ENCODE measurements at places on chromosomes 1 and 21. TPM values are rescaled to one million over a fixed set of nuclear protein-coding genes. Genes with fewer than 3 reads are reported as not detected.

Gene LCE2C
- total RNA-seq, result not detected

DNA sequence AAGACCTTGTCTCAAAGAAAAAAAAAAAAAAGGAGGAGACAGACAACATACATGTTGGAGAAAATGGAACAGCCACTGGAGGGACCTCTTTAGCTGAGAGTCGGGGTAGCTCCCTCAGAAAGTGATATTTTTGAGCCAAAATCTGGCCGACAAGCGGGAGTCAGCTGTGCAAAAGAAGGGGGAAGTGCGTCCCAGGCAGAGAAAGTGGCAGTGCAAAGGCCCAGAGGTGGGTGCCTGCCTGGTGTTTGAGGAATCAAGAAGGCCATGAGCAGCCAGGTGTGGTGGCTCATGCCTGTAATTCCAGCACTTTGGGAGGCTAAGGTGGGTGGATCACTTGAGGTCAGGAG lies 6.1 kb upstream of the CROCC start:
- no peak for DNase-seq

DNA sequence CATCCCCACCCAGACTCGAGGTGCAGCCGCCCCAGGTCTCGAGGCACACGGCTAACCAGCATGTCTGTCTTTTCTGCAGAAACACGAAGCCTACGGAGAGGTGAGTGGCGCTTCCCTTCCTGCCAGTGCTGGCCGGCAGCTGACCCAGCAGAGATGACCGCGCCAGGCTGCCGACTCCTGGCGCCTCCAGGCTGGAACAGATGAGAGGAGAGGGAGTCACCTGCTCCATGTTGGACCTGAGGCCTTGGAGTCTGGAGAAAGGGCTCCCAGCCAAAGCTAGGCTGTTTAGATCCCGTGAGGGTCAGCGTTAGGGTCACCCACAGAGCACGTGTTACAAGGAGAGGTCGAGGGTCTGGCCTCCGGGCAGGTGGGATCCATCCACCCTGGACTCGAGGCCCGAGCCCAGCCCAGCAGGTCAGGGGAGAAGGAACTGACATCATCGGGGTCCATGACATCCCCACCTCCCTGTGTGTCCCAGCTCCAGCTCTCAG lies 14.9 kb downstream of the COL6A2 start:
- peak; percentile 1 for DNase-seq

Gene NOTCH2NLA
- total RNA-seq, result 90.0 TPM

- no peak for DNase-seq
Measured at GRCh38 chr1:204725821-204726448, 40.4 kb upstream of the LRRN2 start.

DNA sequence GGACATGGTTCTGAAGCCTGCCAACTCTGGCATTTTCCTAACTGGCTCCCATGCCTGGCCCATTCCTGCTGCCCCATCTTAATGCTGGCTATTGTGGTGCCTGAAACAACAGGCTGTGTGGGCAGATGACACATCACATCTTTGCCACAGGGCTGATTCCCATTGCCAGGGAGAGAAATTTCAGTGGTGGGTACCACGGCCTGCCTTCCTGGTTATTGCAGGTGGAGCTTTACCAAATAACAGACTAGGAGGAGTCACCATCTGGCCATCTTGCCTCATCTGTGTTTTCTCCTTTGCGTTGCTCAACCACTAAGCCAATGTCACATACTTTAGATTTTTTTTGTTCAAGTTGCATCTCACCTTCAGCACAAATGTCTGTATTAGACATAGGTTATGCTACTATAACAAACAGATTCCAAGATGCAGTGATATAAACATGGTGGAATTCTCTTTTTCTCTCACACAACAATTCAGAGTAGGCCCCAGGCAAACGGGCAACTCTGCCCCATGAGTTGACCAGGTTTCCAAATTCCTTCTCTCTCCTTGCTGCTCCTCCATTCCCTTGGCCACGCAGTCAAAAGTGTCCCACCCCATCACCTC lies 14.1 kb downstream of the CDA start:
- no peak for DNase-seq

DNA sequence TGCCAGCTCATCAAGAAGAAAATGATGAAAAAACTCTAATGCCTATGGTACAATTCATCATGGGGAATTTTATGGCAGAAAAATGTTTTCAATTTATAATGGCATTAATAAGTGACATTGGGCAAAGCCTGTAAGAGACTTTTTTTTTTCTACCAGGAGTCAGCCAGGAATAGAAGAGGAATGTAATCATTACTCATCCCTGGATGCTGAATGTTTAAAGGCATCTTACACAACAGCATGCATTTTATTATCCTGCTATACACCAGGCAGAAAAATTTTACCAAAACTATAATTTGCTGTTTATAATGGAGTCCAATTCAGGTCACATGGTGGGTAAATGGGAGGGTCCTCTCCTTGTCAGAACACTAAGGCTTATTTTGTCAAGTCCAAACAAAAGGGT lies 189.9 kb upstream of the BEND5 start:
- DNase-seq, result no peak

GRCh38 chr1:179080866-179081686 lies 794 bp upstream of the TOR3A start:
- no peak for DNase-seq

- DNase-seq, result no peak
Measured at GRCh38 chr1:98176936-98177335, 256.1 kb upstream of the DPYD start.

DNA sequence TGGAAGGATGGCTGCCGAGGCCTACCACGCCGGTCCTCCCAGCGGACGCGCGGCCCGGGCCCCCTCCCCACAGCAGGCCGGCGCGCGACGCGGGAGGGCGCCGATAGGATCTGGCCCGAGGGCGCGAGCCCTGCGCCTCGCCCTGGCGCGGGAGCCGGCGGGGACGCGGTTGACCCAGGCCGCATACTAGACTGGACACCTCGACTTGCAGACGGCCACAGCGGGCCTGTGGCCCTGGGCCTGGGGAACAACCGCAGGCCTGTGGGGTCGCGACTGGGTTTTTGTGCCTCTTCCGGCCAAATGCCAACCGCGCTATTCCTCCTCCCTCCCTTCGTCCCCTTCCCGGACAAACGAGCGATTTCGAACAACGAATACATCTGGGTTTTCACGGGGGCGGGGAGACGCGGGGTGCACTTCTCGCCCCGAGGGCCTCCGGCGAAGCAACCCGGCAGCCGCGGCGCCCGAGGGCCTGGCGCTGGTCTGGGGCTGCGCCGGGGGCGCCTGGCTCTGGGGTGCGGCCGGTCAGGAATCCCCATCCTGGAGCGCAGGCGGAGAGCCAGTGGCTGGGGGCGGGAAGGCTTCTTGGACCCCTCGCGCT lies 2.4 kb downstream of the NHLH2 start:
- no peak for DNase-seq

Gene LRRC7
- 0.35 TPM for total RNA-seq

DNA sequence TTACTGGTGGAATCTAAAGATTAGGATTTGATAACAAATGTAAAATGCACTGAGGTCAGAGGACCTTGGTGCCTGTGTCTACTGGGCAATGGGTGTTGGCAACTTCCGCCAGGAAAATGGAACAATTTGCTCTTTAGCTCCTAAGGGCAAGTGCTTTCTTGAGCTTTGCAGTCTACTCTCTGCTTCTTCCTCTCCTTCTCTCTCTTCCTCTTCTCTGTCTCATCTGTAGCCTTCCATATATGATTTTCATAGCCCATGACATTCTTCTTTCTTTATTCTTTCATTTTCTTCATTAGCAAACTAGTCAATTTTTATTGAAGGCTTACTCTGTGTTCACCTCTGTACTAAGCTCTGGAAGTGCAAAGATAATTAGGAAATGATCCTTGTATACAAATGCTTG lies 35.5 kb downstream of the OVGP1 start:
- no peak for DNase-seq

DNA sequence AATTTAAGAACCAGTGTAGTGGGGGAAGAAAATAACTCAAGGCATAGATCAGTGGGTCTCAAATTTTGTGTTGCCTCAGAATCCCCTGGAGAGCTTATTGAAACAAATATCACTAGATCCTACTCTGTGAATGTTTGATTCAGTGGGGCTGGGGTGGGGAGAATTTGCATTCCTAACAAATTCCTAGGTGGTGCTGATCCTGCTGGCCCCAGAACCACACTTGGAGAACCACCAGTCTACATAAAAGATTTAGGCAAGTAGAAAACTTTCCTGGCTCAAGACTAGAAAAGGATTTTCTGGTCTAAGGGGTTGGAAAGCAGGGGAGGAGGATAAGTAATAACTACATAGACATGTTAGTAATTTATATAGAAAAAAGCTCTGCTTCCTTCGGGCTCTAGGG lies 34.1 kb upstream of the C1orf21 start:
- no peak for DNase-seq

Gene TFF1
- total RNA-seq, result not detected

Gene LHX8
- total RNA-seq, result not detected

Gene CYP4Z1
- total RNA-seq, result 1.1 TPM

DNA sequence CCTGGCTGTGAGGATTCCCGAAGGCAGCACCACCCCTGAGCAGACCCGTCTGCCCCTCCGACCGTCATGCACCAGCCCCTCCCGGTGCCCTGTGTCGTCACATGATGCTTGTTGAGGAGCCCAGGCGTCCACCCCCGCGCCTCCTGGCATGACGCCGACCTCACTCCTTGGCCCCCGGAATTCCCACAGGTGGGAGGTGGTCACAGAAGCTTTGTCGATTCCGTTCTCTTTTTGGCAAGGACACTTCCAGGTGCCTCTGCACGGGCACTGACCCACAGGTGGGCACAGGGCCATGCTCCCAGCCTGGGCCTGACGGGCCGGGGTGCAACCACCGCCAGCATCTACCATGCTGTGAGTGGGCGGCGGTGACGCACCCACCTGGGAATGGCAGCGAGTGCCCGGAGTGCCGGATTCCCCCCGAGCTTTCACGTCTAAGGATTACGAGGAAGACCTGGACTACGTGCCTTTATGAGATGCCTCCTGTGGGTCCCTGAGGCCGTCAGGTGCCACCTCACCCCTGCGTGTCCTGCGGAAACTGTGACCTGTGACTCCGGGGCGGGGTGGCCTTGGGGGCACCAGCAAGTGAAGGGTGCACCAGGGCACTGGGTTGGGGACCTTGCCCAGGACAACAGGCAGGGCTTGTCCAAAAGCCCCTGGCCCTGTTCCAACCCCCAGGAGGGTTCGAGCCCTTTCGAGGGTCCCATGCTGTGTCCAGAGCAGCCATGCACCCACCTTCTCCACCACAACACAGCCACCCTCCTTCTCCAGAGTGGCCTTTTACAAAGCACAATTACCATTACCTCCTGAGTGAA lies 31.4 kb upstream of the COL6A1 start:
- no peak for DNase-seq

GRCh38 chr1:90959352-90960206 lies 62.3 kb downstream of the ZNF644 start:
- DNase-seq, result no peak

DNA sequence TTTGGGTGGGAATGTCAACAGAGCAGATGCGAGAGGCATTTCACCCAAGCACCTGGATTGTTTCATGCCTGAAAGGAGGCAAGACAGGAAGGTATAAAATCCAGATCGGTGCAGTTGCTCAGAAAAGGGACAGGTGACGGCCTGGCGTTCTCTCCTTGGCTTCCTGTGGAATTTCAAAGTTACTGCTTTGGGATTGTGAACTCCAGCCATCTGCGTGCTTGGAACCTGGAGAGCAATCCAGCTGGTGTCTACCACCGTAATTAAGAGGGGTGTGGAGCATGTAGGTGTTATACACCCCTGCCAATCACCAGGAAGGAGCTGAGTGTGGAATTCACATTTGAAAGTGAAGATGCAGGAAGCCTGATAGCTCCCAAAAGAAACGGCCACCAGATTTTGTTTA lies 286.1 kb downstream of the KIF26B start:
- DNase-seq, result no peak
